ENCODE measurements at places on chromosomes 2 and 18.

DNA sequence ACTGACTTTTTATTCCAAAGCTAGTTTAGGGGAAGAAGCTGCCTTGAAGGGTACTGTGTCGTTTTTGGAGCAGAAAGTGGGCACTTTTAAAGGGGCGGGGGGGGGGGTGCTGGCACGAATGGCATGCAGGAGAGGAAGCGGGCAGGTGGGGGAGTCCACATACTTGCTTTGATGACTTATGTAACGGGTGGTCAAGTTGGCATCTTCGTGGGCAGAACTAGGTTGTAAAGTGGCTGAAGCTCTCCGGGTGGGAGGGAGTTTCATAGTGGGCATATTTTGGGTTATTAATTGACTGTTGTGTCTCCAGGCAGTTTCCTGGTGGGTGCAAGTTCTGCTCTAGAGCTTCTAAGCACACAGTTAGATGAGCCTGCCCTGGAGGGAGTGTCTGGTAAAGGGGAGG, 19.9 kb downstream of the PCARE start:
- DNase-seq: no peak

DNA sequence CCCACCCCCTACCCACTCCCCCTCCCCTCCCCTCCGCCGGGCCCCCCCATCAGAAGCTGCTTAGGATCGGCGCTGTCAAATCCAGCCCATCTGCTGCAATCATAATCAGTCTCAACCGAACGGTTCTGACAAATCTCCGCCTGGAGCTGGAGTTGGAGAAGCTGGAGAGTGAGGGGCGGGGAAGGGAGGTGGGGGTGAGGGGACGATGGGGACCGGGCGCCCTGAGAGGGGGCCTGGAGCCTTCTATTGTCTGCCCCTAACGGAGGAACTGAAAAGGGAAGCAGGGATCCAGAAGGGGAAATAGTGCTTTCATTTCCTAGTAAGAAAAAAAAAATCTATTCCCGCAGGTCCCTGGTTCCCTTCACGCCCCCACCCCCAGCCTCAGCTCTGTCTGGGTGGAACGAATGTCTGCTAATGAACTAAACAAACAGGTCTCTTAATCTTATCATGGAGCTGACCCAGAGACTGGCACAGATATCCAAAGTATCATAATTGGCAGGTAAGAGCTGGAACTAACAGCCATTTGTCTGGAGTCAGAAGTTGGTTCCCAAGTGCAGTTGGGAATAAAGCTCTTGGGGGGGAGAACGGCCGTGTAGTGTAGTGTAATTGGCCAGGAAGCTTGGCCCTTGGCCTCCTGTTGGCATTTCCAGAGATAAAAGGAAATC, 301.2 kb downstream of the NCKAP5 start:
- no peak for DNase-seq

GRCh38 chr2:165009466-165009865, 54.1 kb upstream of the SLC38A11 start:
- no peak for DNase-seq

- no peak for DNase-seq
Observed at GRCh38 chr2:128628206-128628605, 309.5 kb upstream of the HS6ST1 start.

DNA sequence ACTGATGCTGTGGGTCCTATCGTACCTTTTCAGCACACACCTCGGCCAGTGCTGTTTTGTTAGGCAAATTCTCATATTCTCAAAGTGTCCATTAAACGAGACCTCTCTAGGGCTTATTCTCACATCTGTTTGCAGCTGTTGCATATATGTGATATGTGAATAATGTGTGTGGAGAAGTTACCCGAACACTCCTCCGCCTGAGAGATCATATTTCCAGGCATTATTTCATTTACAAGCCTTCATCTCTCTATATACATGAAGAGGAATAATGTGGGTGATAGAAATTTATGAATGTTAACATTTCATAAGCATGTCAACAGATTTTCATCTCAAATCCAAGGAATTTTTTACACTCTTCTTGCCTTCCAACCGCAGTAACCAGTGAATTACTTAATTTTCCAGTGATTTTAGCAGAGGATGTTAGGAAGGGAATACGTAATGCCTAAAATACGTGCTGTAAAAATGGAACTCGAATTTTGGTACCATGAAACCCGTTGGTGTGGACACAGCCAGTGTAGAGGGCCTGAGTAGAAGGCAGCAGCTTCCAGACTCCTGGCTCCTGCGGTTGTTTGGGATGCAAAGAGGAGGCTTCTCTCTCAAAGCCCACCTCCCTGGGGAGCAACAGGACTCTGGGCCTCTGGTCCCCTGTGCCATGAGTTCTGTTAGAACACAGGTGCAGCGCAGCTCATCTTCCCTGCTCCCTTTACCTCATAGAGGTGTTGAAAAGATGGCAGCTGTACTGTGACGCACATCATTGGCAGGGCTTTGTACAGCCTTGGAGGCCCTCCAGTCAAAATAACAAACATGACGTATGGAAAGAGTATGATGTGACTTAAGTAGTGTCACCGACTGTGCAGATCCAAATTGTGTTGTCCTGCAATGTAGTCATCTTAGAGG, 280.1 kb downstream of the NEDD4L start:
- no peak for DNase-seq

All from fibroblast of skin of scalp (primary cell).